ENCODE measurements at places on chromosomes 3 and 15. TPM values are rescaled to one million over a fixed set of nuclear protein-coding genes. Genes with fewer than 3 reads are reported as not detected.

PLSCR5 gene
- not detected for total RNA-seq

CLDN11 gene
- total RNA-seq: not detected

TMCO5A gene
- not detected for total RNA-seq

PTPRG gene
- 0.03 TPM for total RNA-seq

FBXW12 gene
- not detected for total RNA-seq

NR1I2 gene
- not detected for total RNA-seq

RHCG gene
- not detected for total RNA-seq

IGSF10 gene
- total RNA-seq: not detected

ANKRD34C gene
- total RNA-seq: not detected

SEMA3G gene
- 0.34 TPM for total RNA-seq

DUOXA2 gene
- total RNA-seq: not detected

- no peak for DNase-seq
Observed at GRCh38 chr15:61173899-61174689, 55.0 kb downstream of the RORA start.

- DNase-seq: peak; percentile 76
Observed at GRCh38 chr15:74845208-74845568, 2.2 kb upstream of the ULK3 start.

DNA sequence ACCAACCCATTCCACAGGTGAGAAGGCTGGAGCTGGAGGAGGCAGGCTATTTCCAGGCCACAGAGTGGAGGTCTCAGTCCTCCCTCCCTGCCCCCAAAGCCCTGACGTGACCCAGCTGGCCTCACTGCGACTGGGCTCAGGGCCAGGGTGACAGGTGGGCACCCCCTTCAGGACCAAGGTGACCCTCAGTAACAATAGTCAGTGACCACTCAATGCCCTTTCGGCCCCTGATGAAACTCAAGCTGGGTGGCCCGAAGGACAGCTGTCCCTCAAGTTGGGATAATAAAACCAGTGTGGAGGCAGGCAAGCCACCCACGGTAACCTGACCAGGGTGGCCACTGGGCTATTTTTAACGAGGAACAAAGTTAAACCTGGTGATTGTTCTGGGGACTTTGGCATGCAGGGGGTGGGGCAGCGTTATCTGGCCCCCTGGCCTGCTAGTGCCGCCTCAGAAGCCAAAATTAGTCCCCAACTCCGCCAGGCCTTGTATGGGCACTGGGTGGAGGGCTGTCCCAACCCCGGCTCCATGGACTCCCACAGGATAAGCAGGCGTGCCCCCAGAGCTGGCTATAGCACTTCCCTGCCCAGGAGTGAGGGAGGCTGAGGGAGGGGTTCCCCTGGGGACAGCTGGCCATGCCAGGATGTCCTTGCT lies 1.1 kb downstream of the TNNC1 start:
- no peak for DNase-seq

DNA sequence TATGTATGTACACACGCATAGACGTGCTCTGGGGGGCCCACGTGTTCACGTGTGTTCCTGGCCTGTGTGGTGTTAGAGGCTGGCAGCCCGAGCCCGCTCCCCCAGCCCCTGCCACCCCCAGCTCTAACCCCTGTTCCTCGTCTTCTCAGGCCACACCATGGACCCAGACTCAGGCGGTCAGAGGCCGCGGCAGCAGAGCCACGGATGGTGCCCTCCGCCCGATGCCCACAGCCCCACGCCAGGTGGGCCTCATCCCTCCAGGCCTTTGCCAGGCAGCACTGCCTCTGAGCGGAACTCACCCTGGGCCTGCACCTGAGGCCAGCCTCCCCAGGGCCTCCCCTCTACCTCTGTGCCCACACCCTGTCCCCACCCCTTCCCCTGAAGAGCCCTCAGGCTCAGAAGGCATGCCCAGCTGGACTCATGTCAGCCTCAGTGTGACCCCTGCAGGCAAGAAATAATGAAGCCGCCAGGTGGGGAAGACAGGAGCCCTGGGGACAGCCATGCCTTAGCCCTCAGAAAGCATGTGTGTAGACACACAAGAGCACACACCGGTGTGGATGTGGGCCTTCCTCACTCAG lies 16.4 kb upstream of the GNAT1 start:
- DNase-seq: no peak

DNA sequence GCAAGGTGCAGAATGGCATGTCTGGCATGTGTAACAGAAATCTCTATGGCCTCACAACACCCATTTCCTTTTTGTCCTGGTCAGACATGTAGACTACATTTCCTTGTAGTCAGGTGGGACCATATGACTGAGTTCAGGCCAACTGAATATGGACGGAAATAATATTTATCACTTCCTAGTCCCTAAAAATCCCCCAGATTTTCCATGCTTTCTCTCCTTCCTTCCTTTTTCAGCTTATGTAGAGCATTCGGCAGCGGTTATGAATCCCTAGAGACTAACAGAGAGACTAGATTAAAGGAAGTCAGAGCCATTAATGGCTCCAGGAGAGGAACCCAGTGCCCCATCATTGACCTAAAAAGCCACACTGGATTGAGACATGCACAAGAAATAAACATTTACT lies 35.8 kb downstream of the SLC9A9 start:
- DNase-seq: no peak

GRCh38 chr3:168889666-168890065 lies 773.8 kb downstream of the MECOM start:
- DNase-seq: no peak

DNA sequence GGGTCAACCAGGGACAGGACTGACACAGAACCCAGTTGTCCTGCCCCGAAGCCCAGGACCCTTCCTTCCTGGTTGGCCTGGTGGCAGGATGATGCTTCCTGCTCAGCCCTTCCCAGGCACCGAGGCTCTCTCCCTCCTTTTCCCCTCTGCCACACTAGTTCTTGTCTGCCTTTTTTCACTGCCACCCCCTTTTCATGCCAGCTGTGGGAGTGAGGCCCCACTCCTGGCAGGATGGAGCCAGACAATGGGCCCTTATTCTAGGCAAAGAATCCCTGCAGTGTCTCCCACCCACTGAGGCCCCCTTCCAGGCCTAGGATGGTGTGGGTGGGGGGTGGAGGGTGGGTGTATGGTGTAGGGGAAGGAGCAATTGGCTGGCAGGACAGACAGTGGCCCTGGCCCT lies 1.1 kb upstream of the SCAMP5 start:
- no peak for DNase-seq

DNA sequence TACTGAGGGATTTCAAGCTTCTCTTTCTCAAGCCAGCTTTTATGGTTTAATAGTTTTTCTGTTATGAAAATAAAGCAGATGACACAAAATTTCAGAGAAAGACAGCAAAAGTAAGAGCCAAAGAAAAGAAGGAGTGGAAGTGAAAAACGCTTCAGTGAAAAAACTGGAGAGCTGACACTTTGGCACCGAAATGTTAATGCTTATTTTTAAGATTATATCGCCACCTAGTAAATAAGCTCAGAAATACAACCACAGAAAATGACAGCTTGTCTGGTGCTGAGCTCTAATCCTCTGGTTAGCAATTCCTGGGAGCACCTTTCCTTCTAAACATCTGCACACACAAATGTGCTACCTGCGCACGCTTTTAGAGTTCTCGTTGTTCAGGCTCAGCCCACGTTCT lies 101.6 kb downstream of the ZPLD1 start:
- DNase-seq: no peak

GRCh38 chr3:176776622-176777175 lies 420.6 kb downstream of the TBL1XR1 start:
- DNase-seq: no peak

DNA sequence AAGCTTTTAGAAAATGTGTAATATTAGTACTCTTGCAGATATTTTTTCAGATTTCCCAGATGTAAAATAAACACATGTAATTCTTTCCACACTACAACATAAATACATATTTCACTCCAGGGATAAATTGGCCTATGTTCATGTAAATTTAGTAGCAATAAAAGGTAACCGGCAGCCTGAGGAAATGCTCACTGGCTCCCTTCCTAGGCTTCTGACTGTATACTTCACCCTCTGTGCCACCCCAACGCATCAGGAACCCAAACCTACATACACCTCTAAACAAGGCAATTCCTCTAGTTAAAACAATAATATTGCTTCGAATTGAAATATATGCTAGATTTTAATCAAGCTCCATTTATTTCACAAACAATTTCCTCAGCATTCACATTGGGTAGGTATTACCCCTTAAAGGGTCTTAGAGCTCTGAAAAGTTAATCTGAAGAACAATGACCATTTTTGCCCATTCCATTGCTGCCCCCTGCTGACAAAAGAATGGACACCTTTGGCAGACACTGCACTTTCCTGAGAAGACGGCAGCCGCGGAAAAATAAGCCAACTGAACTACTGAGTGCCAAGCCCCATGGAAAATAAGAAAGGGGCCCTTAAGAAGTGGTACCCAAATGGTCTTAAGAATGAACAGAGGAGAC lies 212.5 kb downstream of the OSBPL10 start:
- DNase-seq: peak; percentile 21

DNA sequence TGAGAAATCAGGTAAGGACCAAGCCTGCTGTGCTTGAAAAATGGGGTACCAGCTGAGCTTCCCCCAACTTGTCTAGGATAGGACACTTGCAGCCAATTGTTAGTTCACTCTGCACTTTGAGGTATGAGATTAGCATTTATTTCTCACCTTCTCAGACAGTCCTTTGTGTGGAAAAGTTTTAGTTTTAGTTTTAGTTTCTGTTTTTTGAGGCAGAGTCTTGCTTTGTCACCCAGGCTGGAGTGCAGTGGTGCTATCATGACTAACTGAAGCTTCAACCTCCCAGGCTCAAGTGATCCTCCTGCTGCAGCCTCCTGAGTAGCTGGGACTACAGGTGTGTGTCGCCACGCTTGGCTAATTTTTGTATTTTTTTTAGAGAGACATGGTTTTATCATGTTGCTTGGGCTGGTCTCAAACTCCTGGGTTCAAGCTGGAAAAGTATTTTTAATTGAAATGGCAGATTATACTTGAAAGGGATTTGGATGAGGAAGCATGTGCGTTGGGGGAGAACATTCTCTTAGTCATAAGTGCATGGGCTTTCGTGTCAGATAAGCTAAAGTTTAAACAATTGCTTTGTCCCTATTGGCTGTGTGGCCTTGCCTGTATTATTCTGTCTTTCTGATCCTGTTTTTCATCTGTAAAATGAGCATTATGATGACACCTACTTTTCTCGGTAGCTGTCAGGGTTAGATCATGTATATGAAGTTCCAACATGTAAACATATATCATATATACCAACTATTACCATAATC lies 25.2 kb upstream of the CCK start:
- no peak for DNase-seq

GRCh38 chr15:73335026-73335425 lies 33.7 kb downstream of the HCN4 start:
- DNase-seq: no peak

DNA sequence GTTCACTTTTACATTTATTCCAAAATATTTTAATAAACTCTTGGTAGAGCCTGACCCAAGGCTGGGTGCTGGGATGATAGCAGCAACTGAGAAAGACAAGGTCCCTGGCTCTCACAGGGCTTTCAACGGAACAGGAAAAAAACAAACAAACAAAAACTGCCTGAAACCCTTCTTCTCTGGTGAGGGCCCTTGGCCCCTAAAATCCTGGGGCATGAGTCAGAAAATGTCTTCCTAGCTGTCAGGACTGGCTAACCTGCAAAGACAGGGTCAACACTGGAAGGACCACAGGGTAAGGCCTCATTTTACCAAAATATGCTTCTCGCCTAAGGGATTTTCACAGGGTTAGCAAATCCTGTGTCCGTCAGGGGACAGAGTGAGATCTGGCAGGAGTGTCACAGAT lies 45.7 kb upstream of the WNT5A start:
- no peak for DNase-seq

DNA sequence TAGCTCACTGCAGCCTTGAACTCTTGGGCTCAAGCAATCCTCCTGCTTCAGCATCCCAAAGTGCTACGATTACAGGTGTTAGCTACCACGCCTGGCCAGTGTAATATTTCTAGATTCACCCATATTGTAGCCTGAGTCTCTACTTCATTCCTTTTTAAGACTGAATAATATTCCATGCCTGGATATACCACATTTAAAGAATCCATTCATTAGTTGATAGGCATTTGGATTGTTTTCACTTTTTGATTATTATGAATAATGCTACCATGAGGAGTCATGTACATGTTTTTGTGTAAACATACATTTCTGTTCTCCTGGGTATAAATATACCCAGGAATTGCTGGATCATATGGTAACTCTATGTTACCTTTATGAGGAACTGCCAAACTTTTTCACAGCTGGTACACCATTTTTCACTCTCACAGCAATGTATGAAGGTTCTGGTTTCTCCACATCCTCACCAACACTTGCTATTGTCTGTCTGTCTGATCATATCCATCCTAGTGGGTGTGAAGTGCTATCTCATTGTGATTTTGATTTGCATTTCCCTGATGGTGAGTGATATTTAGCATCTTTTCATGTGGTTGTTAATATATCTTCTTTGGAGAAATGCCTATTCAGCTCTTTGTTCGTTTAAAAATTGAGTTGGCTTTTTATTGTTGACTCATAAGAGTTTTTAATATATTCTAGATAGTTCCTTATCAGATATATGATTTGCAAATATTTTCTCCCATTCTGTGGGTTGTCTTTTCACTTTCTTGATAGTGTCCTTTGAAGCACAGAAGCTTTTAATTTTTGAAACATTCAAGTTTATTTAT lies 32.6 kb downstream of the EEFSEC start:
- no peak for DNase-seq

DNA sequence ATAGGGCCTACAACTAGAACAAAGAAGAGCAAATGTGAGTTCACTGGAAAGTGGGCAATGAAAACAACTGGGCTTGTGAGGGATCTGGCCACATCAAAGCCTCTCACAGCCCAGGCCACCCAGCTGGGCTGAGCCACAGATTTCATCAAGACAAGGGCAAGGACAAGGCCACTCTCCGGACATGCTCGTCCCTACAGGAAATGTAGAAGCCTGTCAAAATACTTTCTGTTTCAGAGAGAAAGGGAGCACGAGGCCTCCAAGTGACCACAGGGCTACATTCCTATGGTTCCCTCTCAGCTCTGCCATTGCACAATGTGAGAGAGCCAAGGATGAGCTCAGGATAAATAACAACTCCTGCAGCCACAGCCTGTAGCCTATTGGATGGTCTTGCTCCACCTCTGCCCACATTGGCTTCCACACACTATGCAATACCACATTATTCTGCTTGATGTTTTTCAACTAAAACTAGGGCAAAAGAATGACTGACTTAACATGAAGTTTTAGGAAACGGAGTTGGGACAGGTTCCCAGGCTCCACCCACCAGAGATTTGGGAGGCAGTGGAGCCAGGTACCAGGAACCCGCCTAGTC lies 12.1 kb downstream of the TBC1D2B start:
- no peak for DNase-seq

GRCh38 chr3:195865752-195866151 lies 42.6 kb downstream of the TNK2 start:
- DNase-seq: no peak

GRCh38 chr15:94487635-94488034 lies 256.3 kb downstream of the MCTP2 start:
- no peak for DNase-seq

GRCh38 chr3:123414973-123415775 lies 33.7 kb downstream of the ADCY5 start:
- DNase-seq: no peak

DNA sequence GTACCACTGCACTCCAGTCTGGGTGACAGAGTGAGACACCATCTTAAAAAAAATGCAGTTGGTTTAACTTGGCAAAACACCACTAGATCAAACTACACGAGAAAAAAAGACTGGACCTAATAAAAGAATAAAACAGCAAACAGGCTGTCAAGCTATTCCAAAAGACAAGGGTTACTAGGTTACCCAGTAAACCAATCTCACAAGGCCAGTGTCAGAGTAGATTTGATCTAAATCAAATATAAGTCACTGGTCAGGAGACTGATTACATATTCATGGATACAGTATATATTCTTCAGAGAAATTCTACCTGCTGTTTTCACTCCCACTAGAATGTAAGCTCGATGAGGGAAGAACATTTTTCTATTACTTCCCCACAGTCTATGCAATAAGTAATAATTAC lies 2.5 kb upstream of the GANC start:
- no peak for DNase-seq

Measured in CD4-positive, alpha-beta T cell (primary cell).